Calu3 (cell line): ENCODE measurements at places on chromosomes 16 and 17. TPM values are rescaled to one million over a fixed set of nuclear protein-coding genes. Genes with fewer than 3 reads are reported as not detected.

- peak; percentile 24 for DNase-seq
Observed at GRCh38 chr16:28166394-28167208, 45.2 kb downstream of the XPO6 start.

DNA sequence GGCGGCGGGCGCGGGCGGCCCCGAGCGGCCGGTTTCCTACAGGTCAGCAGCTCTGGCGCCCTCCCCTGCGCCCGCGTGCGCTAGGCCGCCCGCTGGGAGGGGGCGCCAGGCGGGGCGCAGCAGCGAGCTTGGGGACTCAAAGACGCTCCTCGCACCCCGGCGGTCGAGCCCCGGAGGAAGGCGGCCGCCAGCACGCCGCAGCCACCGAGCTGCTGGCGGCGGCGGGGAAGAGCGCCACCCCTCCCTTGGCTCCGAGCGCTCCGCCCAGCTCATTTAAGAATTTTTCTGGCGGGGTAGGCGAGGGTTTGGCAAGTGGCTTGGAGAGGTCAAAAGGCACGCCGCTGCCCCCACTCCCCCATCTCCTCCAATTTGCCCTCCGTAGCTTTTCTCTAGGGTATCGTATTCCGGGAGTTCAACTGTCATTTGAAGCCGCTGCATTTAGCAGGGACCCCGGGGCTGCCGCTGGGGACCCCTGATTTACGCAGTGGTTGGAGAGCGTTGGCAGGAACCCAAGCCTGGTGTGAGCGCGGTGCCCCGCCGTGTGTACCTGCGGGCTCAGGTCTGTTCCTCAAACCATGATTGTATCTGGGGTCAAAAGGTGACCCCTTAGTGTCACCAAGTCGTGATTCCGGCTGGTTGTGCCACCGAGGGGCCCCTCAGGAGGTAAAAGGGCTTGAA, 59.5 kb upstream of the GSE1 start:
- peak; percentile 68 for DNase-seq

GRCh38 chr16:27515874-27516353, 33.8 kb downstream of the GTF3C1 start:
- peak; percentile 35 for DNase-seq

DNA sequence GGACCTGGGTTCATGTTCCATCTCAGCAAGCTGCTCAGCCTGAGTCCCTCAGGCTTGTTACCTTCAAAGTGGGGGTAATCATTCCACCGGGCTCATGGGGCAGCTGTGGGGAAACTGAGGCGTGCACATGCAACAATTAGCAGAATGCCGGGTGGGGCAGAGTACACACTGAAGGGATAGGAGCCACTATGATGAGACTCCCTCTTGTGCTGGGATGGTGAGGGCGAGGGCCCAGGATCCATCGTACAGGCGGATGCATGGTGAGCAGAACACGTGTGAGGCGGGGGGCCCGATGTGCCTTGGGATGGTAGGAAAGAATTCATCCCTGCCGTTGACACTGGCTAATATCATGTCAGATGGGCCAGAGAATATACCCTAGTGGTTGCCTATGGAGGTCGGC, 25.5 kb upstream of the MAP3K14 start:
- no peak for DNase-seq

GRCh38 chr17:42072323-42073187, 22.2 kb upstream of the C17orf113 start:
- DNase-seq: peak; percentile 72

GRCh38 chr17:1658100-1658499, 8.4 kb upstream of the RILP start:
- no peak for DNase-seq

- DNase-seq: no peak
Observed at GRCh38 chr17:60676758-60677307, 818 bp upstream of the BCAS3 start.

- peak; percentile 74 for DNase-seq
Observed at GRCh38 chr16:87457709-87458423, 35.0 kb downstream of the ZCCHC14 start.

DNA sequence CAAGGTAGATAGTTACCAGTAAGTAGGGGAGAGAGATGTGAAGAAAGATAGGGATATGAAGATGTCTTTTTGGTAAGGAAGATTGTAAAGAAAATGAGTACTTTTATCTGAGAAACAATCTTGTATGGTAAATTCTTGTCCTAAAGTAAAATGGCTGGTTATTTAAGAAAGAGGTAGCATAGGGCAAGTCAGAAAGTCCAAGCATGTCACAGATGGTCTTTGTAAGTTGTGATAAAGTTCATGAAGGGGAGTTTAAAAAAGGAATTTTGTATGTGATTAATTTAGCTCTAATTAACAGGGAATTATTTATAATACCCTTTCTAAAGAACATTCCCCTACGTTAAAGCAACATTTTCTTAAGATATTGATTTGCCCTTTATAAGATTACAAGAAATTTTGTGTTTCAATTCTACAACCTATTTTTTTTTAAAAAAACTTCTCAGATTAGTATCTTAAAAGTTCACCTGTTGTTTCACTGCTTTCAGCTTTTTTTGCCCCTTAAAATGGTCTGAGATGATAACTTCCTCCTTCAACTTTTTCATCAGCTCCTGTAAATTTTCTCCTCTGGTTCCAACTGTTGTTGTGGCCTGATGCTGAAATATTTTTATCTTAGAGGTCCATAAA, 16.2 kb upstream of the CPHXL start:
- DNase-seq: no peak

GRCh38 chr17:50355336-50355700, 9.4 kb downstream of the XYLT2 start:
- no peak for DNase-seq

HSBP1 gene
- 216 and 217 TPM in 2 replicates for total RNA-seq

VTN gene
- 0.22 TPM in 1 of 2 replicates, not detected in the other for total RNA-seq
